ENCODE measurements at places on chromosomes 12 and 14.

GRCh38 chr12:96457191-96457930 lies 32.0 kb upstream of the CFAP54 start:
- no peak for DNase-seq

DNA sequence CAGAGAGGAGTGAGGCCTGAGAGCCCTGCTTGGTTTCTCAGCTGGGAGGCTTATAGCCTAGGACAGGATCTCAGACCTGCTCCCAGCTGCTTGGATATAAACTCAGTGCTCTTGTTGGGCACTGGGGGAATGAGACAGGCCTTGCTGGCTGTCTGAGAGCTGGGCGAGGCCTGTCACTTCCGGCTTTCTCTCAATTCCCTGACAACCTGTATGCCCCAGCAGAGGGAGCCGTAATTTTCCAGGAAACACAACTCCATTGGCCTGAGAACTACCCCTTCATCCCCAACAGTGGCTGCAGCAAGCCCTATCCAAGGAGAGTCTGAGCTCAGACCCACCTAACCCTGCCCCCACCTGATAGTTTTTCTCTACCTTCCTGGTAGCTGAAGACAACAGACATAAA lies 258.3 kb upstream of the STXBP6 start:
- DNase-seq: no peak

GRCh38 chr12:97216848-97217247 lies 245.8 kb upstream of the RMST start:
- no peak for DNase-seq

- no peak for DNase-seq
These were observed 1131.1 kb downstream of the TMEM121 start for GRCh38 chr14:106657460-106657859.

DNA sequence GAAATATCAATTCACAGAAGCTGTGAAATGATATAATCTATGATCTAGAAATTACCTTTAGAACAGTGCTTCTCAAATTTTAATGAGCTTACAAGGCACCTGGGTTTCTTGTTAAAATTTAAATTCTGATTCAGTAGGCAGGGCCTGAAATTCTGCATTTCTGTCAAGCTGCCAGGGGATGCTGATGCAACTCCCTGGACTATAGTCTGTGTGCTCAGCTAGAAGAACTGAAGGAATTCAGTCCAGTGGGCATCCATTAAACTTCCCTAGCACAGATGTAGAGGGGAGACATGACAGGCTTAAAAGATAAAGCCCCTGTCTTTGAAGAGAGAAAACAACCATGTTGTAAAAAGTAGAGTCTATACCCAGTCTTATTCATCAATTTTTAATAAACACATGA lies 441.8 kb downstream of the TMTC2 start:
- DNase-seq: no peak

DNA sequence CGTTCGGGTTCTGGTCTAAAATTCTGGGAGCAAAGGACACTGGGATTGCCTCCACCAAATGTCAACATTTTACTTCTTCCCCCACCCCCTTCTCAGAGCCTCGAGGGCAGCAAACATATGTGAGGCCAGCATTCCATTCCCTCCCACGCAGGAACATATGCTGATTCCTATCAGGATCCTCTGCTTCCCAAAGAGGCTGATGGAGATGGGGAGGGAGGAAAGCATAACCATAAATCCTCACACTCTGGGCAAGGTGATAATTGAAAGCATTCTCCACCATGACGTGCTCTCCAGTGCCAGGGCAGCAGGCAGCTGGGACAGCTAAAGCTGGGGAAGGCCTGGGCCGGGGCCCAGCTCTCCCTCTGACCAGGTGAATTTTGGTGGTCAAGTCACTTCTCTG lies 395.0 kb downstream of the ZFP36L1 start:
- no peak for DNase-seq

- no peak for DNase-seq
These were observed 71.5 kb downstream of the CCER1 start for GRCh38 chr12:90883456-90883855.

GRCh38 chr12:3896356-3896755 lies 23.2 kb upstream of the PARP11 start:
- no peak for DNase-seq

Measured in AML-193 (cell line).